ENCODE measurements at places on chromosomes 6 and 20.

- no peak for DNase-seq
Observed at GRCh38 chr20:62449951-62450691, 22.8 kb upstream of the RBBP8NL start.

DNA sequence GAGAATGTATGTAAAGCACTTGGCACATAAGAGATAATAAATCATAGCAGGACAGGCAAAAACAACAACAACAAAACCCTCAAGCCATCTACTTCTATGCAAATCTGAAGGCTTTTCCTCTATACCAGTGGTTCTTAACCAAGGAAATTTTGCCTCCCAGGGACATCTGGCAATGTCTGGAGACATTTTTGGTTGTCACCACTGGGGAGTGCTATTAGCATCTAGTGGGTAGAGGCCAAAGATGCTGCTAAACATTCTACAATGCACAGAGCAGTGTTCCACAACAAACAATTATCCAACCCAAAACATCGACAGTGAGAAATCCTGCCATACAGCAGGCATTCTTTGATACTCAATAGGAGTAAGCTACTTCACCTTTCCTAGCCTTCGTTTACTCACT lies 28.2 kb downstream of the NDRG3 start:
- DNase-seq: no peak

GRCh38 chr6:131353876-131354275 lies 218.6 kb downstream of the AKAP7 start:
- no peak for DNase-seq

DNA sequence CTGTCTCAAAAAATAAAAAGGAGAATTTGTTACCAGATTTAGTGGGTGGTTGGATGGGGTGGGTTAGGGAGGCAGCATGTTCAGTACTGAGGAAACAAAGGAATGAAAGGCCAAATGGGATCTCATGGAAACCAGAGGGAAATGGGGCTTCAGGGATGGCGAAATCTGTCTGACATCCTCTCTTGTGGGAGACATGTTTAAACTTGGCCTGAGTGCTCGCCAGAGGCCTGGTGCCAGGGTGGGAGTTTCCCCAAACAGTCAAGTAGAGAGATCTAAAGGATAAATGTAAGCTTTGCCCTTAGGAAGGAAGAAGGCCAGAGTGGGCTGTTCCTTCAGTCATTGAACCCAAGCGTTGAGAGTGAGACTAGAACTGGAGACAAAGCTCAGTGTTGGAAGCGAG lies 61.9 kb upstream of the AKIRIN2 start:
- DNase-seq: no peak

DNA sequence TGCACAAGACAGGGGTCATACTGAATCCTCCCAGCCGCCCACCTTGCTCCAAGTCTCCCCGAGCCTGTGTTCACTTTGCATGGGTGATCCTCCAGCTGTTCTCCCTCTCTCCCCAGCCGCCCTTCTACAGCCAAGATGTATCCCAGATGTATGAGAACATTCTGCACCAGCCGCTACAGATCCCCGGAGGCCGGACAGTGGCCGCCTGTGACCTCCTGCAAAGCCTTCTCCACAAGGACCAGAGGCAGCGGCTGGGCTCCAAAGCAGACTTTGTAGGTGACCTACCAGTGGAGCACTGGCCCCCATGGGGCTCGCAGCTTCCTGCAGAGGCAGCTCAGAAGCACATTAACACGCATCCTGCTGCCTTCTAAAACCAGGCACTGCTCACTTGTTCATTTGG lies 14.6 kb upstream of the IFT52 start:
- DNase-seq: no peak

DNA sequence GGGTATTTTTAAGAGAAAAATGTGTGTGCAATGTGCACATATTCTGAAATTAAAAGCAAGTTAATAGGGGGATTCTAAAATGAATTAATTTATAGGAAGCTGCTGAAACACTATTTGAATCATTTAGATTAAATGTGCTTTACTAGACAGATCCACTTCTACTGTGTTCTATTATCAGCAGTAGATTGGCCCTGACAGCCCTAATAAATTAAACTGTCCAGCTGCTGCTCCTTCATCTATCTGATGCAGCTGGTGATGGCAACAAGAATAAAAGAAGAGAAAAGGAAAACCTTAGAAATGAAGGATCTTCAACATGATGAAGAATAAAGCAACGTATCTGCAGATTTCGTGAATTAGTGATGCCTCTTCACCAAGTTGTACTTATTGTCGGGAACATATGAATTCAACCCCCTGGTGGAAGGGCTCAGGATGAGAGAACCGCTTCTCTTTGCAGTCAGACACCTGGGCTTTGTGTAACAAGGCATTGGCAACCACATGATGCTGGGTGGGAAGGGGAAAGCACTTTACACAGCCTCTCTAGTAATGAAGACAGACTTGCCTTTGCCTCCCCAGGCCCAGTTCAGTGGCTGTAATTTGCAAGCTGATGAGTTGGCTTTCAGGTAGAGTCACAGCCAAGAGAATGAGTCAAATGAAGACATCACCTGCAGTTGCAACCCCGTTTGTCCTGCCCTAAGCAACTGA lies 94.4 kb downstream of the LAMP5 start:
- no peak for DNase-seq

DNA sequence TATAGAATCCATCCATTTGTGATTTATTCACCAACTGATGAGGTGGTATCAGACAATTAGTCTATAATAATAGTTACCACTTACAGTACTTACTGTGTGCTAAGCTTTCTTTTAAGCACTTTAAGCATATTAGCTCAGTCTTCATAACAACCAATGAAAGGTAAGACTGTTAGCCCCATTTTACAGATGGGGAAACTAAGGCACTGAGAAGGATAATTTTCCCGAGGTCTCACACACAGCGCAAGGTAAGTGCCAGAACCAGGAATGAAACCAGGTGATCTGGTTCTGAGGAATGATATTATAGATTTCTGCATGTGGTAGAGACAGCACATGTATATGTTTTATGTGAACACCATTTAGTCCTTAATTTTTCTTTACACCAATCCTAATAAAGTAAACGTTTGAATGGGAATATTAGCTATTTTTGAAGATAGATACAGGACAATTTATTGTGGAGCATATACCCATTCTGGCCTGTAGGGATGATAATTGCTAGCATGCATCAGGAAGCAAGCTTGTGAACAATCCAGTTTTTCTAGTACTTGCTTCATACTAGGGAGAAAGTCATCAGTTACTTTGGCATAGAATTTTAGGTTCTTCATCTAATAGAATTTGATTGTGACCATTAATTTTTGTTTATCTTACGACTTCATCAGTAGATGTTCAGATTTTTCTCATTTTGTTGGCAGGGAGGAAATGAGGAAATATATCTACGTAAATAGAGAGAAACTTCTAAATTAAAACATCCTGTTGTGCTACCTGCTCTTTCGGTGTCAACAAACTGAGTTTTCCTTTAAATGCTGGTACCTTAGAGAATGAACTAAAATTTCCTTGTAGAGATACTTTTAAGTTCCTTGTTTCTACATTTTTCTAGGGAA lies 3.0 kb downstream of the YWHAB start:
- no peak for DNase-seq

GRCh38 chr6:156347246-156347645 lies 429.9 kb upstream of the ARID1B start:
- DNase-seq: no peak

DNA sequence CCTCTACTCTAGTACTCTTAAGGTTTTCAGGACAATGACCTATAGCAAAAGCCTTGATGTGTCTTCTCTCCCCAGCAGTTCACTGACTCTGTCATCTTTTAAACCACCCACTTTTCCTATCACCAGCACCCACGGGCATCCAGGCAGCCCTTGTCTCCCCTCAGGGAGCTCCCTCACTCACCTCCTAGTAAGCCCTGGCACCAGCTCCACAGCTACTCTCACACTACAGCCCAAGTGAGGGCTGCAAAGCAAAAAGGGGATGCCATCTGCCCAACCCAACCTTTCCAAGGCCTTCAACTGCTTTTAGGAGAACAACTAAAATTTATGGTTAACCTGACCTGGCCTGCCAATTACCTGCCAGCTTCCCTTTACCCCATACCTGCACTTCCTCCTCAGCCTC lies 26.0 kb downstream of the GCLC start:
- DNase-seq: no peak

GRCh38 chr20:60252866-60253265 lies 294.6 kb downstream of the CDH26 start:
- no peak for DNase-seq

DNA sequence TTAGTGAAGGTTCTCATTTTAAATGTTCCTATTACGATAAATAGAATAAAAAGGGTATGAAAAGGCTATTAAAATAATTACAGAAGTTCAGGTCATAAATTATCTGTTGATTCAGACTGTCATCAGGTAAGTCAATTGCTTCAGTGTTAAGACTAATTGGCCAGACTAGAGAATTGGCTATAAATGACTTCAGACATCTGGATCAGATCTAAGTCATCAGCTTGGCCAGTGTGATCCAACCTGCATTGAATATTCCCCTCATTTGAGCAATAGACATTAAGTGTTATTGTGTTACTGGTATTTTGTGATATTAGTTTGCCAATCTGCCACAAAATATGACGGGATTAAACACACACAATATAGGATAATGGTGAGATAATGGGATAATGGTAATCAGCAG lies 377.6 kb upstream of the CITED2 start:
- DNase-seq: no peak

DNA sequence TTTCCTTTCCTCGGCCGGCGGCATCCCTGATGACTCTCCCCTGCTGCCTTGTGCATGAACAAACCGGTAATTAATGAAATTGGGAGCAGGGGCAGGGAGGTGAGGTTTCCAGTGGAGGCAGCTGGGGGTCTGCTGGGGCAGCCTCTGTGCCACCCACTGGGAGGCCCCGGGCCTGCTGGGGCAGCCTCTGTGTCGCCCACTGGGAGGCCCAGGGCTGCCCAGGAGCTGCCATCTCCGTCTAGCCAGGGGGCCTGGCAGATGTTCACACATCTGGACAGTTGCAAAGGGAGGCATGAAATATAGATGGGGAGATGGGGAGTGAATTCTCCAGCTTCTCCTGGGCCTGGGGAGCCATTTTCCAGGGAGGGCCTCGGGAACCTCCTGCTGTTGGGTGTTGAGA lies 33.8 kb downstream of the TOX2 start:
- DNase-seq: no peak

GRCh38 chr20:19618711-19619110 lies 139.3 kb upstream of the RIN2 start:
- no peak for DNase-seq

DNA sequence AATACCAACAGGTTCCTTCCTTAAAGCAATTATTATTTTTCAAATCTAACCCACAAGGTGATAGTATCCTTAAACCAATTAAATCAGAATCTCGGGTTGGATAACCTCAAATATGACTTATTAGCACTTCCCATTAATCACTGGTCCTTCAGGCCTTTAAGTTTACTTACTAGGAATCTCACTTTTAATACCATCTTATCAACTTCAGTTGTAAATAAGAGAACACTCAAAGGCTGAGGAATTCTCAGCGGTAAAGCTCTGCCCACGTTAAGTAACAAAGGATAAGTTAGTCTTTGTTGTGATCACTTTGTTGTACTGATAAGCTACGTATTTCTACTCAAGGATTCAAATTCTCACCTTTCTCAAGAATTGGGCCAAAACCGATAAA lies 82.0 kb downstream of the OR2B2 start:
- DNase-seq: no peak

DNA sequence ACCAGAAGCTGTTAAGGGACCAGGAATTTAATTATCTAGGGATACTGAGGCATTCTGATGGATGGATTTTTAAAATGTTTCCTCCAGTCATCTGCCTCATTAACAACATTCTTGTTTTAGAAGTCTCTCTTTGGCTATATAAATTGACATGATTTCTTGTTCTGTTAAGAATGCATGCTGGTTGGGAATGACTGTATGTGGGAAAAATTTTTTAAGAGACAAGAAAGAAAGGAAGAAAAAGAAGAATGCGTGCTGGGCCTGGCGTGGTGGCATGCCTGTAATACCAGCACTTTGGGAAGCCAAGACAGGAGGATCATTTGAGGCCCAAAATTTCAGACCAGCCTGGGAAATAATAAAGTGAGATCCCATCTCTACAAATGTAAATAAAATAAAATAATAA lies 203.6 kb downstream of the GJA1 start:
- no peak for DNase-seq

GRCh38 chr6:37308069-37308815 lies 45.5 kb upstream of the RNF8 start:
- DNase-seq: no peak

DNA sequence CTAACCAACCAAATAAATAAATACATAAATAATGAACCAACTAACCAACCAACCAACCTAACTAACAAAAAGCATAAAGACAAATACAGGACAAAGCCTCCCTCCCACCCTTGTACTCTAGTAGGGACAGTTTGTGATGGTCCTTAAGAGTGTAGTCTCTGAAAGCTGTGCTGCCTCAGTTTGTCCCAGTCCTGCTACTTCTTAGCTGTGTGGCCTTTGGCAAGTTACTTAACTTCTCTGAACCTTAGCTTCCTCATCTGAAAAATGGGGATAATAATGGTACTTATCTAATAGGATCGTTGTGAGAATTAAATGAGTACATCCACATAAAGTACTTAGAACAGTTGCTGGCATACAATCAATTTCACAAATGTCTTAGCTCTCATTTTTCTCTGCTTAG lies 232.6 kb upstream of the SUPT3H start:
- DNase-seq: no peak

GRCh38 chr20:19231359-19232035 lies 19.1 kb downstream of the SLC24A3 start:
- DNase-seq: peak; percentile 56
